AG09309 (cell line): ENCODE measurements at places on chromosomes 16 and 17.
A peak's percentile ranks its signal among the peaks of the same experiment; 100 is the strongest.

DNA sequence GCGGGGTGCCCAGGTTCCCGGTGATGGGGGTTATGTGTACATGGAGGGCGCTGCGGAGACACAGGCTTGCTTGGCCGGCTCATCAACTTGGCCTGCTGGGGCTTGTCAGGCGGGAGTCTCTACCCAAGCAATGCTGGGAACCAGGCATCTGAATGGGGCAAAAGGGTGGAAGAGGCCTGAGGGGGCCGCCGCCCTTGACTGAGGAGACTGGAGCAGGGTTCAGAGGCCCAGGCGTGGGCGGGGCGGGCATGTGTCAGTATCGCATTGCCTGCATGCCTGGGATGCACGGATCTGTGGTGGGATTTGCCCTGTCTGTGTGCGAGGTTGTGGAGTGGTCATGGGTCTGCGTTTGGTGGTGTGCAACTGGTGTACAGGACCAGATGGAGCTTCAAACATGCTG is 21.1 kb downstream of the ARHGAP23 start:
- DNase-seq = no peak

DNA sequence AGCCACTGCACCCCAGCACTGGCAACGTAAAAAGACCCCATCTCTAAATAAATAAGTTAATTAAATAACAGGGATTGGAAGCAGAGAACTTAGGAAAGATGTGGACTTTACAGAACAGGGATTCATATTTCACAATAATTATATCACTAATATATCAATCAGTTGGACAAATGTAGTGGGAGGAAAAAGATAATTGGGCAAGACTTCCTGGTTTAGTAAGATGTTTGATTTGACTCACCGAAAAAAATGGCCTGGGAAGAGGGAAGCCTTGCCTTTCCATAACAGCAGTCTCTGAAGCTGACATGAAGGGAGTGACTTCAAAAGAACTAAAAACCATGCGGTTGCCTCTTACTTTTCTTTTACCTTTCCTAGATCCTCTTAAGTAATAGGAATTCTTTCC is 15.2 kb upstream of the C17orf78 start:
- no peak for DNase-seq

- no peak for DNase-seq
Measured at GRCh38 chr17:58121925-58122324, 26.3 kb upstream of the OR4D1 start.

DNA sequence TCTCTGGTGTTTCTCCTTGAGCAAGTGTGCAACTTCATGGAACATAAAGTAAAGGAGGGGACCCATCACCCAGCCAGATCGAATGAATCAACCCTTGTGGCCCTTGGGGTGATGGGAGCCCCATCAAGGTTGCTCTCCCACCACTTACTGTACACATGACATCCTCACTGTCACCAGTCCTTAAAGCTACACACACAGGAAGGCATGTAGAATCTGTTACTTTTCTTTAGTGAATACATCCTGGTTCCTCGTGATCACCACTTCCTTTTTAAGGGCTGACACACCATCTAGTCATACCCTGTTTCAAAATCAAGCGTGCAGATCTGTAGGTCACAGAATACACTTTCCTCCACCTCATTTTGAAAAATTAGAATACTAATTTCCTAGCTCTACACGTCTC is 22.6 kb upstream of the MPHOSPH6 start:
- DNase-seq = peak; percentile 28

DNA sequence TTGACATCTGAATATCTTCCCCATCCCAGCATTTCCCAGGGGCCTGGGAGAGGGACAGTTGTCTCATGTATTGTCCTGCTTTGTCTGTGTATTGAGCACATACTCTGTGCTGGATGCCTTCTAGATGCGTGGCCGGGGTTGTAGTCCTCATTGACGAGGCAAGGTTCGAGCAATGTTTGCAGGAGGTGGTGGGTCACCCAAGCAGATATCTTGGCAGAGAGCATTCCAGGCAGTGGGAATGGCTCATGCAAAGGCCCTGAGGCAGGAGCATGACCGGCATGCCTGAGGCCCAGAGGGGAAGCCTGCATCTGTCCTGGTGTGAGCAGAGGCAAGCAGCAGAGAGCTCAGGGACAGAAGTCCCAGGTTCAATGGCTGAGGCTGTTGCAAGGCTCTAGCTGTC is 17.5 kb downstream of the KRT33A start:
- DNase-seq = no peak

DNA sequence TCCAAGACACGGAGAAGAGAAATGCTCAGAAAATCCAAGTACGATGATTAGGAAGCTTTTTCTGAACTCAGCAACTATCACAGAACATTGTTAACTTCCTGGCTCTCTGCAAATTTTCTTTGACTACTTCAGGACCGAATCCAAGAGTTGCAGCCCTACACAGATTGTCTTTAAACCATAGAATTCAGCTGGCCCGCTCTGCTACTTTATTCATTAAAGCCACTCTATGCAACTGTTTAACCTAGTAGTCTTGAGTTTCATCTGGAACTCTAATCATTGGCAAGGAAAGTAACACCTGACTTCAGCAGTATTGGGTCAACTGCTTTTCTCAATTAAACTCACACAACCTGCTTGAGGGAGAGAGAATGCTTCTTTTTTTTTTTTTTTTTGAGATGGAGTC is 210.1 kb downstream of the SLC39A11 start:
- no peak for DNase-seq

DNA sequence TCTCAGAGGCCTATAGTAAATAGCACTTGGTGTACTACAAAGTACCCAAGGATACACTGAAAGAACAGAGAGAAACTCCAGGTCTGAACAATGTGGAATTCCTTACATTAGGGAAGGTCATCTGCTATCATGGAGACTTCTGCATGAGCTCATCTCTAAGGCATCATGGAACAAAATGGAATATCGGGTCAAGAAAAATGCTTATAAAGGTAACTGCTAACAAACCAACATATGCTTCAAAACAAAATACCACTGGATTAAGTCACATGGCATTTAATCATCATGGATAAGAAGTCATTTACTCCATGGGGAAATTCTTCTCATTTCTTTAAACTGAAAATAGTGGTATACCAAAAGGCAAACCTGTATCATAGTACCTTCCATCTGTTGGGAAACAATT is 34.2 kb downstream of the TXNDC11 start:
- DNase-seq = no peak

DNA sequence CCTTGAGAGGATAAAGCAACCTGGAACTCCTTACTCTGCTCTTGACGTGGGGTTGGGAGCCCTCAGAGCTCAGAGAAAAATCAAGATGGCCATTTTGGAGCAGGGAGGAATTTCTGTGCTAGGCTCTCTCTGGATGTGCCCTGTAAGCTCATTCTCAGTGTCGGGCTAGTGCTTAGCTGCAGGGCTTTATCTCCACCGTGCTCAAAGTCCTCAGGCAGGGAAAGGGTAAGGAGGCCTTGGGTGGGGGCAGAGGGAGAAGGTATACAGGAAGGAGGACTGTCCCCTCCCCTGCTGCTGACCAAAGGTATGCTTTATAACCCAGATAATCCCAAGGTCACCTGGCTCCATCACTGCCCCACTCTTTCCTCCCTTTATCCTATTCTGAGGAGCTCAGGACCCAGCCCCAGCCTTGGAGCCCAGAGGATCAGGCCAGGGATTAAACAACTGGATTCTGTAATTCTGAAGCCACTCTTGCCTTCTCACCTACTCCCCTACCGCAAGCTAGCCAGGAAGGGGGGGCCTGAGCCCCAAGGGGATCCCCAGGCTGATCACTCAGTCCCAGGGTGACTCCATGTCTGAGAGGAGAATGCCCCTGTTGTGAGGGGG is 1.1 kb downstream of the DHRS11 start:
- no peak for DNase-seq

DNA sequence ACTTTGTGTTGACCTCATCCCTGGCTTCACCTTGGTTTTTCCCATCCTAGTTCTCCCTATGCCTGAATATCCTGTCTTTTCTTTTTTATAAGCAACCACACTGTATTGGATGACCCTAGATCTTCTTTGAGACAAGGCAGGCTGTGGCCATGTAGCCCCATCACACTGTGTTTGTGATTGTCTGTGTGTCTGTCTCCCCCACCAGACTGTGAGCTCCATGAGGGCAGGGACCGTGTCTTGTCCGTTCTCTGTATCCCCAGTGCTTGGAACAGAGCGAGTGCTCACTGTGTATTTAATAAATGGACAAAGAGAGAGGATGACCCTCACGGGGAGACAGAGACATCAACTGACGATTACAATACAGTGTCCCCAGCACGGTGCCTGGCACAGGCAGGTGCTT is 7.1 kb downstream of the SLC25A39 start:
- DNase-seq = no peak

- DNase-seq = no peak
Measured at GRCh38 chr16:64730261-64730660, 391.6 kb downstream of the CDH11 start.

- no peak for DNase-seq
Measured at GRCh38 chr17:42104264-42104663, 6.0 kb upstream of the ZNF385C start.

DNA sequence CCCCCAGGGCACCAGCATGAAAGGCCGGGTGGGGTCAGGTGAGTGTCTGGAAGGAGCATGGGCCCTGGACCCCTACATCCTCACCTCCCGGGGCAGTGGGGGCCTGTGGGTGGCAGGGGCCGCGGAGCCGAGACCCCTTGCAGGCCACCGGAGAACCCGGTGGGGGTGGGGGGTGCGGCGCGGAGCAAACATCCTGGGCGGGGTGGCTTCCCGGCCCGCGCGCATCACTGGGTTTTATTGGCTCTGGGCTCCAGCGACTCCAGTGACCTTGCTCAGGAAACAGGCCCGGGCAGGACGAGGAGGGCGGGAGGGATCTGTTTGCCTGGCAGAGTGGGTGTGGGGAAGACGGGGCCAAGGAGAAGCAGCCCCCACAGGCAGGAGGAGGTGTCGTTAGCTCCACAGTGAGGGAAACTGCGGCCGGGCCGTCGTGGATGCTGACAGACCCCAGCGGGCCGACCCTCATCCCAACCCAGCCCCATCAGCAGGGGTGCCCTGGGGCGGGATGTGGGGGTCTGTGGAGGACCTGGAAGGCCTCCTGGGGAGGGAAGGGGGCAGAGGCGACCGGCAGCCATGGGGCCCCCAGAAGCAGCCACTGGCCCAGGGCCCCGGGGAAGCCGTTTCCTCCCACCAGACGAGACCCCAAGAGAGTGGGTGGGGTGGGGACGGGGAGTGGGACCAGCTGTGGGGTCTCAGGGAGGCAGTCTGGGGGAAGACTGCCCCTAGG is 10.6 kb downstream of the SSTR5 start:
- DNase-seq = no peak

- DNase-seq = no peak
Measured at GRCh38 chr17:31053071-31053470, 41.7 kb upstream of the NF1 start.

DNA sequence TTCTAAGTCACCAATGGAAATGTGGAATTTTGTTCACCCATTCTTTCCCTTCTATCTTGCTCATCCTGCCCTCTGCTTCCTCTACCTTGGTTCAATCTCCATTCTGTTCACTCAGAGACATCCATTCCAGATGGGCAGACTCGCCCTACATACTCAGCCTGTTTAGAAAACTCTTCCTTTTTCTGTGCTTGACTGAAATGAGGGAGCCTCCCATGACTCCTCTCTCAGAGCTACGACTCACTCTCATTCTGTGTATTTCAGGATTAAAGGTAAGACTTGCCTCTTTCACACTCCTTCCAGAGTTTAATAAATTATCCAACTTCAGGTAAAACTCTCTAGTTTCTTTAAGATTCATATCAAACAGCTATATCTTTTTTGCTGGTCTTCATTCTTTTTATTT is 182.8 kb downstream of the HS3ST3A1 start:
- DNase-seq = no peak

GRCh38 chr17:77436058-77436442 is 295.3 kb downstream of the SEC14L1 start:
- DNase-seq = no peak

- DNase-seq = no peak
Measured at GRCh38 chr16:89890200-89890599, 16.8 kb downstream of the TCF25 start.

DNA sequence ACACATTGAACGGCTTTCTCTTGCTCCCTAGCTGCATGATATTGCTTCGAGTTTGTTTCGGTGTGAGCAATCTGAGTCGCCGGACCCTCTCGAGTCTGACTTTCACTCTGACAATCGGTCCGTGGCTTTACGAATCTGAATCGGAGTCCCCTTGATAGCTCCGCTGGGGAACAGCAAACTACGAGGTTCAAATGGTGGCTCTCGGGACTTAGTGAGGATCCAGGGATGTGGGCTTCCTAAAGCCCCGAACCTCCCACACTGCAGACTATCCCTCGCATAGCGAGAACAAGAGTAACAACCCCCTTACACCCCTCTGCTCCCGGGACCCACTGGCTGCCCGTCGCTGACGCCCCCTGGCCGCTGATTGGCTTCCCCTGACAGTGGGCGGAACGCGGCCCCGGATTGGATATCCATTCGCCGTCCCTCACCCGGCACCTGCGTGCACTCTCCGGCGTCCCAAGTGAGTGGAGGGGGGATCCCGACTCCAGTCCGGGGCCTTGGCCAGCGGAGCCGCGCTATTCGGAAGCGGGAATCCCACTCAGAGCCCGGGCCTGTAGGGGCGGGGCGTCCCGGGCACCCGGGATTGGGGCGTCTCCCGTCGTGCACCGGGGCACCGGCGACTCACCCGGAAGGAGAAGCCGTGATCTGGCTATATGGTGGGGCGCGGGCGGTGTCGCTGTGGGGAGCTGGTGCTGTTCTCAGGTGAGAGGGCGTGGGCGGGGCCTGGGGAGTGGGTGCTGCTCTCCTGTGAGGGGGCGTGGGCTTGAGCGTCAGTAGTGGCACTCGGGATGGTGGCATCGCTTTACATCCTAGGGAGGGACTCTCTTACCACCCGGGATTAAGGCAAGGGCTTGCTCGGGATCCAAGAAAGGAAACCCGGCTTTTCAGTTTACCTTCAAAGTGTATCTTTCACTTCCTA is at the start of gene SNX11:
SNX11 (plus strand) TSS at position 630 of the 919 bp plus-strand sequence. CDS start 4,278 bp downstream, outside the sequence.
- no peak for DNase-seq

DNA sequence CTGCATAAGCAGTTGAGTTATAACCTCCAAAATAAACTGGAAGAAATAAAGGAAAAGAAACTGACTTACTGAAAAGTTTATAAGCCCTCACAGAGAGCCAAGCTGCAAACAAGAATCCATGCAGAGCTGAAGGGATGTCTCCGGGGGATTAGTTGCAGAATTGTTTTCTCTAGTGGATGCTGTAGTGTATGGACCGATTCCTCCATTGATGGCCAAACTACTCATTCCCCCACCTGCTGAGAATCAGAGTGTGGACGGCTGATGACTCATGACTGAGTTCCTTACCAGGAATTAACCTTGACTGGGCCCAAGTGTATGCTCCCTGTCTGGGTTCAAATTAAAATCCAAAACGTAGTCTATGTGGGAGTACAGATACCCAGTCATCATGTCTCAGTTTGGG is 93.9 kb upstream of the CDH8 start:
- no peak for DNase-seq

GRCh38 chr17:6608321-6608720 is 32.2 kb downstream of the KIAA0753 start:
- no peak for DNase-seq

DNA sequence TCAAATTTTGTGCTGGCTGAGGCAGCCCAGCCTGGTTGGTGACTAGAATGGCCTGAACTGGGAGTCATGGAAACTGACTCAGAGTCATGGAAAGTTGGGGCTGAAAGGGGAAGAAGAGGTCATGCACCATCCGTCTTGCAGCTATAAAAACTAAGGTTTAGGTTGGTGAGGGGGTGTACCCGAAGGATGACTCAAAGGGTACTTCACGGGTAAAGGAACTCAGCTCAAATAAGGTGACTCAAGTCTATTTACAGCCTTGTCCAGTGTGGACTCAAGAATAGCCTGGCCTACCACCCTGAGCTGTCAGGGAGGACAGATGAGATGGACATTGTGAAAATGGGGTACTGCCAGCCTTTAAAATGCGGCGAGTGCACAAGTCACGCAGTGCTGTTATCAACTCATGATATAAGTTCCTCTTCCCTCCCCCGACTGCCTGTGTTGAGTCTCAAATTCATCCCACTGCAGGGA is 18.6 kb downstream of the CD300LB start:
- peak; percentile 55 for DNase-seq
